ENCODE measurements at places on chromosomes 5 and 9.

DNA sequence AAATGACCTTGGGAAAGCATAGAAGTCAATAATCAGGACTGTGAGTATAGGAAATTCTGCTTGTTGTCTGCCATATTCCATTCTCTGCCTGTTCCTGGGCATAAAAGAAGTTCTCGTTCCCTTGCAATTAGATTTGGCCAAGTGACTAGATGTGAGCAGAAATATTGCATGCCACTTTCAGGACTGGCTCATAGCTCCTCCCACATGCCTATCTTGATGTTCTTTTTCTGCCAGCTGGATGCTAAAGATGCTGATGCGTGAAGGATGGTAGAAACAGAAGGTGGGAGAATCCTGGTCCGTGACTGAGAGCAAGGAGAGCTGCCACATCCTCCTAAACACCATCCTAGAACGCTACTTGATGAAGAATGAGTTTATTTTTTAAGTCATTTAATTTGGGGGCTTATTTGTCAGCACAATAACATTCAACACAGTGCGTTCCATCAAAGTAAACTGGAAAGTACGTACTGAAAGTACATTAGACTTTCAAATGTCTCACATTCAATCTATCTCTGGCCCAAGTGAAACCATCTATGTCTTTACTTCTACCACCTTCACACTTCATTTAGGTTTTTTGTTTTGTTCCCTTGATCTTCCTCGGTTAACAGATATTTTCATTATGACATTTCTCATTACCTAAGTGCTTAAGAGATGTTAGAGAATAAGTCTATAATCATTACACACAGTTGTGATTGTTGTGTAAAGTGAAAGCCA is 648.5 kb downstream of the RAB3C start:
- no peak for DNase-seq

GRCh38 chr5:168796000-168796399 is 216.8 kb upstream of the PANK3 start:
- no peak for DNase-seq

- DNase-seq = no peak
Measured at GRCh38 chr5:118906947-118907346, 81.4 kb downstream of the DTWD2 start.

DNA sequence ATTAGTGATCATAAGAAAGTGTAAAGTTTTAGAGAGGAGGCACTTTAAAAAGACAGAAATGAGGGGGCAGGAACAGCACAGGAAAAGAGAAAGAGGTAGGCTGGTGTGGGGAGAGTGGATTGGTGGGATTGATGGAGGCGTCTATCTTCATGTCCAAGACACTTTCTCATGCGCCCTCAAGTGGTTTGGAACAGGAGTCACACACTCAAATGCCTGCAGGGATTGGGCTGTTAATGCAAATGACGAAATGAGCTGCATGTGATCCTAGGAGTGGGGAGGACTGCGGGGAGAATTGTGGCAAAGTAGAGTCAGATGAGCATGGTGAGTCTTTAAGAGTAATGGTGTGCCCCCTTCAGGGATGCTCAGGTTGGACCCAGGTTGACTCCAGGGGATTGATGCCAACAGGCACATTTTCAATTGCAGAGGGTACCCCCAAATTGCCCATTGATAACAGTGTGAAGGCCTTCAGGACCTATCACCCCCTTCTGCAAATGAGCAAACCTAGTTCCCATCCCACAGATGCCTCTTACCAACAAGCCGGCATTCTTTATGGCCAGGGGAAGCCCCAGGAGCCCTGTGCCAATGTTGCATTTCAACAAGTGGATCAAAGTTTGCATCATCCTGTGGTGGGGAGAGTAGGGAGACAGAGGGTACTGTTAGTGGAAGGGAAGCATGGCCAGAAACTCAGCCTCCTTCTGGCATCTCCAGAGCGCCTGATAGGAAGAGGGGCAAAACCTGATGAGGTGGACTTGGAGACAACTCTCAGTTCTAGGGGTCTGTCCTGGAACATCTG is 5.3 kb downstream of the SLC36A3 start:
- DNase-seq = no peak

DNA sequence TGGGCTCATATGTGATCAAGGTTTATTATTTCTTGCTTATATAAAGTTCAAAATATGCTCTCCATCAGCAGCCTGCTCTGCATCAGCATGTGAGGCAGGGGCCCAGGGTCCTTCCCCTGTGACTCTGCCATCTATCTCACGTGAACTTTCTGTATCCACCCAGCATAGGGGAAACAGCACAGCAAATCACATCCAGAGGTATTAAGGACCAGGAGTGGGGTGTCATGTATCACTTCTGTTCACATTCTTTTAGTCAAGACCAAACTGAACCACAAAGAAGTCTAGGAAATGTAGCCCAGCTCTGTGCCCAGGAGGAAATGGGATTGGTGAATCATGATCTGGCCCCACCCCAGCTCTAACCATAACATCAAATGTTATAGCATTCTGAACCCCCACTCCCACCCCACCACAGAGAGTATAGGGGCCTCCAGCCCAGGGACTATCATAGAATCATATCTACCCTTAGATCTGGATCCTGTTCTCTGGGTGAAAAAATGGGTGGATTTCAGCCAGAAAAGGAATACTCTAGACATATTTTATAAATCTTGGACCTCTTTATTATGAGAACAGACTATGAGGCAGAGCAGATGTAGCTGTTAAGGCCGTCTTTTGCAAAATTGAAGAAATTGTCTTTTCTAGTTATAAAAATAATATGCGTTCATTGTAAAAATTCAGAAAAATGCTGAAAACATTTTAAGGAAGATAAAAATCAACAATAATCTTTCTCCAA is 473.7 kb downstream of the ARHGEF28 start:
- DNase-seq = no peak

DNA sequence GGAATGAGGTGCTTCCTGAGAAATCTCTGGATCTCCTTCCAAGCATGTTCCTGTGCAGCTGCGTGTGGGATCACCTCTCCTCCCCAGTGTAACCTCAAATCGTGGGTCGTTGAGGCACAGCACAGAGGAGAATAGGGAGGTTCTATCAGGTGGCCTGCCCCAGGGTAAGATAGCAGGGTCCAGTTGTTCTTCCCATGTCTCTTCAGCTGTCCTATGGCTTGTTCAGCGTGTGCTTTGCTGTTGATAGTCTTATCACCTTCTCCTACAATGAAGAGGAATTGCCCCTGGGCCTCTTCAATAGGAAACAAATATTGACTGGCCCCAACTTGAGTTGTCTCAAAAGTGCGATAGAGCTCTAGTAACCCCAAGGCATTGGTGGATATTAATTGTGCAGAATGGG is 22.4 kb downstream of the BAAT start:
- no peak for DNase-seq

- DNase-seq = no peak
Measured at GRCh38 chr5:28523888-28524635, 1485.7 kb upstream of the CDH9 start.

DNA sequence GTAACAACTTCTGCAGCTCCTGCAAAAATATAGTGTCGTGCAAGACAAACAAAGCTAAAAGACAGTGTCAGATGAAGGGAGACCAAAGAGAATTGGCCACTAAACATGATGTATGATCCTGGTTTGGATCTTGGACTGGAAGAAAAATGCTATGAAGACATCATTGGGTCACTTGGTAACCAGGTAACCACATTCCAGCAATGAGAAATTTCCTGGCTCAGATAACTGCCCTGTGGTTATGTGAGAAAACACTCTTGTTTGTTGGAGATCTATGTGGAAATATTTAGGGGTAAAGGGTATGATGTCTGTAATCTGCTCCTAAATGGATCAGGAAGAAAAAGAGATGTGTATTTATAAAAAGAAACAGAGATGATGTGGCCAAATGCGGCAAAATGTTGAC is 45.5 kb upstream of the ANKRD33B start:
- no peak for DNase-seq

DNA sequence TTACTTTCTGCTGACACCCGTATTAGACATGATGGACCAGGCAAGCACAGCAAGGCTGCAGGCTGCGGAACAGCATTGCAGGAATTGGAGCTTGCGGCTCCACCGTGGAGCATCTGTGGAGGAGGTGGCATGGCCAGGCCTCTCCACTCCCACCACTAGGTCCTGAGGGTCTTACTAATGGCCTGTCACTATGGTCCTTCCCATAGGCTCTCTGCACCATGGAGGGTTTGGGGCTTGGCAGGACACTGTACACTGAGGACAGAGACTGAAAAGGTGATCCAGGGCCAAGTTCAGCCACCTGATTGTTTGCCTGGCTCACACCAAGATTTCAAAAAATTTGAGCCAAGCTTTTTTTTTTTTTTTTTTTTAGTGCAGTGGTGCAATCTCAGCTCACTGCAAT is 14.3 kb upstream of the ZBTB43 start:
- no peak for DNase-seq

DNA sequence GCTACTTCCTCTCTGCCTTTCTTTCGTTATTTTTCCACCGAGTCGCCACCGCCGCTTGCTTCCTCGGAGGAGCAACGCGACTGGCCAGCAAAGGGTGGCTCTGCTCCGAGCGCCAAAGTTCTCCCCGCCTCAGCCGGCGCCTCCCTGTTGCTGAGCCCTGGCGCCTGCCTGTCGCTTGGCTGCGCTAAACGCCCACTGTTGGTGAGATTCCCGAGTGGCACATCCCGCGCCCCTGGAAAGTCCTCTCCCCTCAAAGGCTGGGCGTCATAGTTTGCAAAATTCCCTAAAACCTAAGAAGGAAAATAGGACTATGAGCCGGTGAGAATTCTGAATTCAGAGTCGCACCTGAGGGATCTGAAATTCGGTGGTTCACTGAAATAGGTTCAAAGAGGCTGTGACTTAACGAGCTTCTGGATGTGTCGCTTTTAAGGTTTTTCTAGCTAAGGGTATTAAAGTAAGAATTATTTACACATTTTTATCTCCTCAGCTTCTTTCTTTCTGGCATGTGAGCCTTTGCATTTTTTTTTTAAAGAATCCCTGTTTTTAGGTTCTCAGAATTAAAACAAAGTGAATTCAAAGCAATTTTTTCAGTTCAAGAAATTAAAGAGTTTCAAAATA is at the start of gene GRIN3A:
Gene GRIN3A, minus strand, starts transcription at position 82 of the 618 bp plus-strand sequence. CDS start 668 bp downstream, outside the sequence.
- DNase-seq = no peak

- no peak for DNase-seq
Measured at GRCh38 chr9:79684711-79685575, 113.2 kb downstream of the TLE4 start.

- no peak for DNase-seq
Measured at GRCh38 chr9:114119242-114120191, 20.4 kb upstream of the KIF12 start.

DNA sequence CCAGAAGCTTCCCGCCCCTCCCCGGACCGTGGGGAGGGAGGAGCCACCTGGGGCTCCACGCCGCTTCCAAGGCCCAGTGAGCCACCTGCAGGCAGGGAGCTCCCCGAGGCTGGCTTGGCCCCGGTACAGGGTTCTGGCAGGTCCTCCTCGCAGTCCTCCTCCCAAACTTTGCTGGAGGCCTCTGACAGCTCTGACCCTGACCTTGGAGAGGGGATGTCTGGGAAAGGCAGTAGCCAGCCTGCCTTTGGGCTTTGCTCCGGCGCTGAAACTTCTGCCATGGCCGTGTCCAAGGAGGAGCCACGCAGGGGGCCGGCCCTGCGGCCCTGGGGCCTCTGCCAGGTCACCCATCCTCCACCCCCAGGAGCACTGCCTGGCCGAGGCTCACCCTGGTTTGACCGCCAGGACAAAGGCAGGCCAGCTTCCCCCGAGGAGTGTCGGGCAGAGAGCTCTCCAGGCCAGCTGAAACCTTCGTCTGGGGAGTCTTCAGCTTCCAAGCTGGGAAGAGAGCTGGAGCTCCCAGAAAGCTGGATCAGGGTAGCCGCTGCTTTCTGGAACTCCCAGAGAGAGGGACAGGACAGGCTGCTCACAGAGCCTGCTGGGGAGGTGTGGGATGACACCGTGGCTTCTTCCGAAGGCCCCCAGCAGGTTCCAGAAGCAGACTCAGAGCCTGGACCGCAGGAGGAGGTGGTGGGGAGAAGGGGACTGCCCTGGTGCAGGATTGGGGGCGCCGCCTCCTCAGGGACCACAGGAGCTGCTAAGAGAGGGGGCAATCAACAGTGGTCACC is 9.0 kb upstream of the QSOX2 start:
- DNase-seq = no peak

- DNase-seq = no peak
Measured at GRCh38 chr5:129903466-129904101, 681 bp upstream of the CHSY3 start.

- peak; percentile 41 for DNase-seq
Measured at GRCh38 chr9:137321726-137322361, 19.8 kb upstream of the NRARP start.

DNA sequence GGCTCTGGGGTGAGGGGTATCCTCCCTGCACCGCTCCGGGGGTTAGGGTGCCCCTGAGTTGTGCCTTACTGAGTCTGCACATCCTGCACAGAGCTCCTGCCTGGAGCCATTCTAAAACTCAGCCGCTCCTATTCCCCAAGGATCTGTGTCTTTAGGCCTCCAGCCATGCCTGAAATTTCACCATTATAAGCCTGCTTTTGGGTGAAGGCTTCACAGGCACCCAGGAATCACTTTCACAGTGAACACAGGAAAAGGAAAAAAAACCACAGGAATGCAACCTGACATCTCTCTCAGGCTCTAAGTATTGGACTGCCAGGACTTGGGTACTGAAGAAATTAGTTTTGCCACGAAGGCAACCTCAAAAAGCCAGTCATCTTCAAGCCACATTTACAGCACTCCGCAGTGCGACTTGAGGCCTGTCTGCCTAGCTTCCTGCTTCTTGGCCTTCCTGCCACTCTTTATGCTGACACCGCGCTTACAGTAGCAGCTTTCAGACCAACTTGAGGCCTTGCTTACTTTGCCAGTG is 30.9 kb downstream of the GALNT10 start:
- DNase-seq = peak; percentile 41

DNA sequence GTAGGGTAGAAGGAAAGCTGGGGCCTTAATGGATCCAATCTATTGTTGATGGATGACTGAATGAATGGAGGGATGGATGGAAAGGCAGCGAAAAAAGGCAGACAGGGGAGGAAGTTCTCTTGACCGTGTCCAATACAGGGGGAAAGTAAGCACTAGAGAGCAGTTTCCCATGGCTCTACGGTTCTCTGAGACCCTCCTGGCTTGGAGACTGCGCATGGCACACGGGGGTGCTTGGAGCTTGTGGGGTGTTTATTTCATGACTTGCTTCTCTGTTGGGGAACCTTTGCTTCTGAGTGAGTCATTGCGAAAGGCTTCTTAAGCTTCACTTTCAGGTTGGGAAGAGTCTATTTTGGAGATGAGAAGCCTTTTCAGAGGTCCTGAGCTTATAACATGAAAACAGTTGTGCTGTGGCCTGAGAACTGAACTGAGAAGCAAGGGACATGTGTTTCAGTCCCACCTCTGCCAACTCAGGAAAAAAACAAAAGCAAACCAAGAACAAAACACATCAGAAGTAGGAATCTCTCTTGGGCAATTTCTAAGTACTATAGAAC is 12.8 kb upstream of the TEX48 start:
- DNase-seq = no peak

Measured in H1 (cell line).